ENCODE measurements at places on chromosomes 6 and 20.

GRCh38 chr6:112936504-112936903 lies 589.4 kb downstream of the RFPL4B start:
- DNase-seq, result no peak

- DNase-seq, result no peak
Measured at GRCh38 chr6:111973118-111973761, 80.7 kb upstream of the CCN6 start.

- no peak for DNase-seq
Measured at GRCh38 chr20:51400051-51400926, 142.2 kb downstream of the NFATC2 start.

DNA sequence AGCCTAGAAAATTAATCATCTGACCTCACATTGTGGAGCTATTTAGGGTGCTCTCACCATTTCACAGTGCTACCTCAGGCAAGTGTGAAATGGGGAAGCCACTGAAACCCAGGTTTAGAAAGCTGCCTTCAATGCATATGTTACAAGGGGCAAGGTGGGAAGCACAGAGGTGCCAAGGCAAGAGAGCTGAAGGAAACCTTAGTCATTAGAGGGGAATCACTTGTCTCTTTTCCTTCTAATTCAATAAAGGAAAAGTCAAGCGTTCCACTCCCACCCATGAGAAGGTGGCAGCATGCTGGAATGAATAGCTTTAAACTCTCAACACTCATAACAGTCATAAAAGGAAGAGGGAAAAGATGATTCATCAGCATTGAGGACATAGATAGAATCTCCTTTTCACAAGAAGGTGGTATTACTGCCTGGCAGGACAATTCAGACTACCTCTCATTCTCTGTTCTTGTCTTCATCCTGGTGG lies 251.9 kb upstream of the IRAK1BP1 start:
- no peak for DNase-seq

- DNase-seq, result no peak
Measured at GRCh38 chr6:36755435-36756348, 58.1 kb downstream of the RAB44 start.

- DNase-seq, result no peak
Measured at GRCh38 chr6:126743076-126743475, 375.4 kb upstream of the RSPO3 start.

Data from NCI-H774 (cell line).